Mesothelial cell of epicardium (in vitro differentiated cells): ENCODE measurements at places on chromosomes 5 and 9. TPM values are rescaled to one million over a fixed set of nuclear protein-coding genes. Genes with fewer than 3 reads are reported as not detected.
A peak's percentile ranks its signal among the peaks of the same experiment; 100 is the strongest.

DNA sequence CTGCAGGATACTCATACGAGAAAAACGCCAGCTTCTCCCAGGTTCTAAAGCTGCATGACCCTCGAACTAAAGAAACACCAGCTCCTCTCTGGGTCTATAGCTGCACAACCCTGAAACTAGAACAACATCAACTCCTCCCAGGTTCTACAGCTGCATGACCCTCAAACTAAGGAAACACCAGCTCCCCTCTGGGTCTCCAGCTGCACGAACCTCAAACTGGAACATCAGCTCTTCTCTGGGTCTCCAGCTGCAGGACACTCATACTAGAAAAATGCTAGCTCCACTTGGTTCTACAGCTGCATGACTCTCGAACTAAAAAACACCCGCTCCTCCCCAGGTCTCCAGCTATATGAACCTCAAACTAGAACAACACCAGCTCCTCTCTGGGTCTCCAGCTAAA, 811.1 kb downstream of the CDH9 start:
- DNase-seq = no peak

DNA sequence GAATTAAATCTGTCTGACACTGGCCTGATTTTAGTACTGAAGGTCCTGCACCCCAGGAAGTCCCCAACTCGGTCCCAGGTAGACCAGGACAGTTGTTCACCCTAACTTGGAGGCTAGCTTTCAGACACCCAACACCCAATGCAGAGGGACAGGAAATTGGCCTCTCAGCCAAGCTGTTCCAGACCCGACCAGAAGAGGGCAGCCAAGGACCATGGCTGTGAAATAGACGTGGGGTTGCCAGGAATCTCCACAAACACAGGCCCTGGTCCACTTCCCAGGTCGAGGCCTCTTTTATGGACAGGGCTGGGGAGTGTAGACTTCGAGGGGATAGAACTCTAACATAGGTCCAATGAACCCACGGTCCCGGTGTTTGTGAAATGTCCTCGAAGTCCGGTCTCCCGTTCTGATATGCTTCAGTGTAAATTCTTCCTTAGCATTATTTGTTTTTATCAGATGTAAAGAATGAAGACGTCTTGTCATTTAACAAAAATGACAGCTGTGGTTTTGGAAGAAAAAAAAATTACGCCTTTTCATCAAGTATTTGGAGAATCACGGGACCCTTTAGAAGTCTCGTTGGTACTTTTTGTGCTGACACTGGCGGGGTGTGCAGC, 260.3 kb upstream of the ADAMTS16 start:
- peak; percentile 85 for DNase-seq

DNA sequence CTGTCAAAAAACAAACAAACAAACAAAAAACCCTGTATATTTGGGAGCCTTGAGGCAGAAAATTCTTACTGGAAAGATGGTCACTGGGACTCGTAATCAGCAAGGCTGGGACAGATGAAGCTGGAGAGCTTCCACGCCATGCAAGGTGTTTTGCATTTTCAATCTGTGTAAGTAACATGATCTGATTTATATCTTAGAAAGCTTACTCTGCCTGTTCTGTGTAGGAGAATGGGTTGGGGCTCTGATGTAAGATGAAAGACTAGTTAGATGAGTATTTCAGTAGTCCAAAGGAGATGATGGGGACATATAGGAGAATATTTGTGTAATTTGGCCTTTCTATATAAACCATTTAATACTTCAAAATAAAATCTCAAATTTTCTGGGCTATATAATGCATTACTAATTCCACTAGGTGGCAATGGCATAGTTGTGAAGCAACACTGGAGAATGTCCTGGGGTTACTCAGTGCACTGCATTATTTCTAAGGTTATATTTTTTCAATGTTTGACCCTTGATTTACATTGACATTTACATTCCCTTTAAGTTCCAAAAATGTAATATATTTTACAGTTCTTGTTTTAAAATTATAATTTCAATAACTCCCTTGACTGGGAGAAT, 21.9 kb upstream of the FSD1L start:
- DNase-seq = no peak

DNA sequence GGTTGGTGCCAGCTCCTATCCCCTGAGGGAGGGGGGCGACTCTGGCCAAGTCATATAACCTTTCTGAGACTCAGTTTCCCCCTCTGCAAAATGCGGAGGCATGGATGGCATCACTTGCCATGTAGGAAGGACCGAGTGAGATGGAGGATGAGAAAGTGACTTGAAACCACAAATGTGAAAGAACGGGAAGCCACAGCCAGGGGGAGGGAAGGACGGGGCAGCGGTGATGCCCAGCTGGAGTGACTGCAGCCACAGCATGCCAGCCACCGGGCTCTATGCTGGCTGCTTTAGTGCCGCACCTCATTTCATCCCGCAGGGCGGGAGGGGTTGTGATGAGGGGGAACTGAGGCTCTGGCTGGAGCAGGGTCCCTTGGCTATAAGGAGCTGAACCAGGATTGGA, 74.5 kb downstream of the HMCN2 start:
- no peak for DNase-seq

DNA sequence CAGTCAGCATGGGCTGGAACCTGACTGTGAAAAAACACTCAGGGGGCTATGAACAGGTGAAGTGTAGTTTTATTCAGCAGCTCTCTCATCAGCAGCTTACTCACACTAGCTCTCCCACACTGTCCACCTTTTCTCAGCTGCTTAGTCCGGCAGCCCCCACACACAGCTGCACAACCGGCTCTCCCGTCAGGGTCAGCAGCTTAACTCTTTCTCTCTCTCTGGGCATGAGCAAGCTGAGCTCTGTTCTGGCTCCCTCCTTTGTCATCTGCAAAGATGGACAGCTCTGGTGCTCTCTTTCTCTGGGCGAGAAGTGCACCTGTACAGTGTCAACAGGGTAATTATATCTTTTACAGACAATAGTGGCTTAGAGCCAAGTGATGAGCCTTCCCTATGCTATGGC, 8.2 kb downstream of the DMAC1 start:
- no peak for DNase-seq

DNA sequence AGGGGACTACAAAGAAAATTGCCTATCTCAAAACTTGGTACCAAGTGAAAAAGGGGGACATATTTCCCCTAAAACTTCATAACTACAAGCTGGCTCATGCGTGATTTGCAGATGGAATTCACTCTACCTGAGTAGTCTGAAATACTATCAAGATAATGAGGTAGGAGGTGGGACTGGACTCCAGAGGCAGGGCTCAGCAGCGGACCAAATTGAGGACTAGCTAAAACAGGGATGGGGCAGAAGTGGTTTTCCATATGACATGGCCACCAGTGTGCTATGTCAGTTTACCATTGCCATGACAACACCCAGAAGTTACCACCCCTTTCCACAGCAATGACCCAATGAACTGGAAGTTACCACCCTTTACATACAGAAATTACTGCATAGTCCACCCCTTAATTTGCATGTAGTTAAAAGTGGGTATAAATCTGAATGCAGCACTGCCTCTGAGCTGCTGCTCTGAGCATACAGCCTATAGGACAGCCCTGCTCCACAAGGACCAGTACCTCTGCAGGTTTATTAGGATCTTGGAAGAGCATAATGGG, 30.4 kb upstream of the TESK1 start:
- DNase-seq = no peak

The ANKRD31 gene
- total RNA-seq = 1.1 to 1.4 TPM (median 1.3 TPM) in 3 replicates

- DNase-seq = no peak
These were observed 94.6 kb upstream of the EGFLAM start for GRCh38 chr5:38163636-38164237.

The RELL2 gene
- total RNA-seq = 3.9 to 4.6 TPM (median 4.6 TPM) in 3 replicates

- DNase-seq = no peak
These were observed 32.3 kb downstream of the UBQLN1 start for GRCh38 chr9:83675466-83675865.

DNA sequence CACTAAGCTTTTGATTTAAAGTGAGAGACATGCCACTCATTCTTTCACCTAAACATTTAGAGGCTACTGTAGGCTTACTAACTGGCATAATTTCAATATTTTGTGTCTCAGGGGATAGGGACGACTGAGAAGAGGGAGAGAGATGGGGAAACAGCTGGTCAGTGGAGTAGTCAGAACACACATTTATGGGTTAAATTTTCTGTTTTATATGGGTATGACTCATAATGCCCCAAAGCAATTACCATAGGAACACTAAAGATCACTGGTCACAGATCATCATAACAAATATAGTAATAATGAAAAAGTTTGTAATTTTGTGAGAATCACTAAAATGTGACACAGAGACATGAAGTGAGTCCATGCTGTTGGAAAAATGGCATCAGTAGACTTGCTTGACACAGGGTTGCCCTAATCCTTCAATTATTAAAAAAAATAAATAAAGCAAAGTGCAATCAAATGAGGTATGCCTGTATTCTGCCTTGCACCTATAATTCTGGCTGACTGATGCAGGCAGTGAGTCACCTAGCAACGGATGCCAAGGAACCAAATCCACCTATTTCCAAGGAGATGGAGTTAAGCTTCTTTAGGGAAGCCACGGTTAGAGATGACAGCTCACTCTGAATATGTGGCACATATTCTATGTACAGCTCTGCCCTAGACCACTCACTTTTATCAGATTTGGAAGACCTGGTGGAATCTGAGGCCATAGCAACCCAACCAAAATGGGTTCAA, 166.1 kb downstream of the MARCHF11 start:
- no peak for DNase-seq

The PRR16 gene
- total RNA-seq = 1.9 to 2.7 TPM (median 2.1 TPM) in 3 replicates

- no peak for DNase-seq
These were observed 29.0 kb upstream of the ANKRD33B start for GRCh38 chr5:10534561-10535530.

DNA sequence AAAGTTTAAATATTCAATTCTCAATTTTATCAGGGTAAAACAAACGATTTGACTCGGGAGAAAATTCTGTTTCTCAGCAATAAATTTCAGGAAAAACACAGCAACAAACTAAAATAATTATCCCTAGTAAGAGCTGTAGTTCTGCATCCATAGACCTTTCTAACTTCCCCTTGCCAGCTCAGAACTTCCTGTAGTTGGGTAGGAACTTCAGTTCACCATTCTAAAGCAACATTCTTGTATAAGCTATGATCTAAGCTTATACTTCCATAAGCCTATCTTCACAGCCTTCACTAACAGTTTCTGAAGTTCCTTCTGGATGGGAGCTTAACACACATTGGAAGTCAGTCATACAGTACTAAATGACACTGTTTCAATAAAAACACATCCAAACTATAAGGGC, 96.6 kb downstream of the UBAP2 start:
- no peak for DNase-seq

The PROB1 gene
- total RNA-seq = 1.4 to 1.6 TPM (median 1.5 TPM) in 3 replicates

DNA sequence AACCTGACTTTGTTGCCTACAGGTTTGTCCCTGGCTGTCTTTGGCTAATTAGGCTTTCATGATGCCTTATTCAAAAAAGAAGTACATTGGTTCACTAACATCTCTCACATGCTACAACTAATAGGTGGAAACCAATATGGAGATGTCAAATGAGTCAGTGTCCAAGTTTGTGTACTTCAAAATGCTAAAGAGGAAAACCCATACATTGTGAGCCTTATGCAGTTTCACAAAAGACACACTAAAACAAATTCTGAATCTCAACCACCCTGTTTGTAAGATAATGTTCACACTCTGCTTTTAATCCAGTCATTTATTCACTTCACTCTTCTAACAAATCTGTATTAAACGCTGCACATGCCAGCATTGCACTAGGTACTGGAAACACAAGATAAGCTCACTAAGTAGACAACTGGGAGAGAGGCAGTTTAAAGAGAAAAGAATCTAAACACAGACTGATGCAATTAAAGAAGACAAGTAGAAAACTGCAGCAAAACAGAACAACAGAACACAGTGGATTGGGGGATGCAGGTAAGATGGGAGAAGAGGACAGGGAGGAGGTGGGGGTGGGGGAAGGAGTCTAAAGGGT, 104.1 kb downstream of the DROSHA start:
- DNase-seq = no peak

- DNase-seq = no peak
These were observed 57.7 kb downstream of the MAPKAP1 start for GRCh38 chr9:125649315-125649714.

DNA sequence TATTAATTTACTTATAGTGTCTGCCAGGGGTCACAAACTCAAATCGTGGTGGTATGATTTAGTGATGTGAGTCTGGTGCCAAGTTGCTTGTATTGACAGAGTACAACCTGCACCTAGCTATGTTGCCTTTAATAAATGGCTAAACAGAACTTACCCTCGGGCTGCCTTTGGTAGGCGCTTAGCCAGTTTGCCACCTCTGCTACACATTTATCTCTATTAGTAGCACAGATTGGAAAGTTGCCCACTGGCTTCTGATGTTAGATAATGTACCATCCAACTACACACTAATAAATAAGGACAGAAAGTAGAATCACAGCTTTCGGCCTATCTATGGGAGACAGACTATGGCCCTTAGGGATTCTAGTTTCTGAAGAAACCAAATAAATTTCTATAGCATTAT, 368.4 kb downstream of the MAN2A1 start:
- no peak for DNase-seq

The NDOR1 gene
- 22.4 to 24.3 TPM (median 23.5 TPM) in 3 replicates for total RNA-seq

DNA sequence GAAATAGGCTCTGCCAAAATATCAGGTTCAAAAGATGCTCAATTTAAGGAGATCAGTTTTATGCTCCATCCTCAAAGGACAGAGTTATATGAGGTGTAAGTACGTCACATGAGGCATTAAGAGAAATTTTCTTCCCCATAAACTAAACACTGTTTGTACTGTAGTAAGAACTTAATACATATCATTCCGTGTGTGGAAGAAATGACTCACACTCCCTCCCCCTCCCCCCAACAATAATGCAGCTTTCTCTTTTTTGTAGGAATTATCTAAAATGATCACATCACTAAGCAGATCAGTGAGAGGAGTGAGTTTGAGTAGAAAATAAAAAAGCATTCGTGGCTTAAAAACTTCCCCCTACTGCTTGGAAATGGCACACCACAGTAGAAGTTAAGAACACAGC, 2.2 kb downstream of the CDH12 start:
- DNase-seq = no peak

The SLC23A1 gene
- total RNA-seq = not detected in 3 replicates

The CCL21 gene
- not detected in 3 replicates for total RNA-seq

GRCh38 chr5:23316060-23316591, 191.3 kb upstream of the PRDM9 start:
- no peak for DNase-seq

The DNAI1 gene
- not detected in 3 replicates for total RNA-seq

DNA sequence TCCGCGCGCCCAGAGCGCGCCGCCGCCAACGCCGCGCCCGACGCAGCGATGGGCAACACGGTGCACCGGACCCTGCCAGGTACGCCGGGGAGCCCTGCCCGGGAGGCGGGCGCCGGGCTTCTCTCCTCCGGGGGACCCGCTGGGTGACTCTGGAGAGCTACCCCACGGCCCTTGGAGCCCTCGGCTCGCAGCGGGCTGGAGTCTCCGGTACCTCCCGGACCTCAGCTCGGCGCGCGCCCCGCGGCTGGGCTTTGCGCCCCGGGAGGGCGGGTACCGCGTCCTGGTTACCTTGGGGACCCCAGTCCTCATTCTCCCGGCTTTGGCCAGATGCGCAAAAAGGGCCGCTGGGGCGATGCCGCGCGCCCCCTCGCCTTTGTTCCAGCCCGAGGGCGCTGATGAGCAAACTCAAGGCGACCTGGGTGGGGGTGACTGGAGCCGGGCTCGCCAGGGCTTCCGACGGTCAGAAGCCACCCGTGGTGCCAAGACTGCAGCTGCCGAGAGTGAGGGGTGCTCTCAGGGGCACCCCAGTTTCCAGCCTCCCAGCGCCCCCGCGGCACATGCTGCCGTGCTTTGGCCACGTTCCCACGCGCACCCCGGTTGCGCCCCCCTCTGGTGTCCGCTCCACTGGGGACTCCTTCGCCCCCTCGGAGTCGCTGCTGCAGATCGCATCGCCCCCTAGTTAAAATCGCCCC, 442 bp downstream of the NEURL1B start:
- no peak for DNase-seq
